ENCODE measurements at places on chromosomes 6 and 20.

- no peak for DNase-seq
Observed at GRCh38 chr6:142605922-142606485, 304.2 kb downstream of the ADGRG6 start.

- DNase-seq: no peak
Observed at GRCh38 chr6:18632670-18633410, 245.7 kb downstream of the RNF144B start.

GRCh38 chr20:45461225-45461624 lies 8.3 kb upstream of the WFDC2 start:
- no peak for DNase-seq

DNA sequence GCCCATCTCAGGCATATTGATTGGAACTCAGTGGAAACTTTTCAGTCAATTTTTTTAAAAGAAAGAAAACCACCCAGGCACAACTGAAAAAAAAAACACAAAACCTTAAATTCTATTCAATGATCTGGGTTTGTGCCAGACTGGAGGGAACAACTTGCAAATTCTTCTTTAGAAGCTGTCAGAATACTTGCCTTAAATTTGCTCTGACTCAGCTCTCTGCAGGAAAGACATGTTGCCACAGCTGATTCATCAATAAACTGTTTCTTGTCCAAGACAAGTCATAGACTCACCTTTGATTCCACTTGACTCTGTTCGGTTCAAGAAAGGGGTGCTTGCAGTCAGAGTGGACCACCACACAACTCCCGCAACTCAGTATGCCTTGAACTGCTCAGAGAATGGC lies 117.8 kb upstream of the F13A1 start:
- DNase-seq: no peak

- DNase-seq: no peak
Observed at GRCh38 chr6:168190014-168190405, 111.0 kb upstream of the FRMD1 start.

Data from NCI-H187 treated with DMSO at 0.1 percent for 48 hours (cell line).